Occipital lobe (tissue), 3 donors: ENCODE measurements at places on chromosomes 5 and 9. TPM values are rescaled to one million over a fixed set of nuclear protein-coding genes. Genes with fewer than 3 reads are reported as not detected.

DNA sequence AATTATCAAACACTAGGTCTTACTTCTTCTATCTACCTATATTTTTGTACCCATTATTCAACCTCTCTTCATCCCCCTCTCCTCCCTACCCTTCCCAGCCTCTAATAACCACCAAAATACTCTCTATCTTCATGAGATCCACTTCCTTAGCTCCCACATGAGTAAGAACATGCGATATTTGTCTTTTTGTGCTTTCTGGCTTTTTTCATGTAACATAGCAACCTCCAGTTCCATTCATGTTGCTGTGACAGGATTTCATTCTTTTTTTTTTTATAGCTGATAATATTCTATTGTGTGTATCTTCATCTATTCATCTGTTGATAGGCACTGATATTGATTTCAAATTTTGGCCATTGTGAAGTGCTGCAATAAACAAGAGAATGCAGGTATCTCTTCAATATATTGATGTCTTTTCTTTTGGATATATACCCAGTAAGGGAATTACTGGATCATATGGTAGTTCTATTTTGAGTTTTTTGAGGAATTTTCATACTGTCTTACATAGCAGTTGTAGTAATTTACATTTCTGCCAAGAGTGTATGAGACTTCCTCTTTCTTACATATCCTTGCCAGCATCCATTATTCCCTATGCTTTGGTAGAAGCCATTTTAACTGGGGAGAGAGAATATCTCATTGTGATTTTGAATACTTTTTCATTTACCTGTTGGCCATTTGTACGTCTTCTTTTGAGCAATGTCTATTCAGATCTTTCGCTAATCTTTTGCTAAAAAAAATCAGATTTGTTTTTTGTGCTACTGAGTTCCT lies 156.8 kb downstream of the DCP2 start:
- no peak for DNase-seq

GRCh38 chr5:14518638-14519037 lies 63.0 kb upstream of the OTULINL start:
- no peak for DNase-seq

Gene RNF180
- 102 TPM for total RNA-seq

DNA sequence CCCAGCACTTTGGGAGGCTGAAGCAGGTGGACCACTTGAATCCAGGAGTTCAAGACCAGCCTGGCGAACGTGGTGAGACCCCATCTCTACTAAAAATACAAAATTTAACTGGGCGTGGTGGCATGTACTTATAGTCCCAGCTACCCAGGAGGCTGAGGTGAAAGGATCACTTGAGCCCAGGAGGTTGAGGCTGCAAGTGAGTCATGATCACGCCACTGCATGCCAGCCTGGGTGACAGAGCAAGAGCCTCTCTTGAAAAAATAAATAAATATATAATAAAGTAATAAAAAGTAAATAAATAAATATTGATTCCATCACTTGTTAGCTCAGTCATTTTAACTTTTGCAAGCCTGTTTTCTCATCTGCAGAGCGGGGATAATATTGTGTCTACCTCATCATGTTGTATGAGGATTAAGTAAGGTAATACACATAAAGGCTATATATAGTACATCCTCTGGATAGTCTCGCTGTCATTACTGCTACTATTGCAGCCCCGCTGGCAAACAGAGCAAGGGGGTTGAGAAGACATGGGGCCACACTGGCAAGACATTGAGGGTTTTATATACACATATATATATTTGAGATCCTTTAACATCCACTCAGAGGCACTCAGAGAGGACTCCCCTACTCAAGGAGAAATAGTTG lies 210.9 kb downstream of the C9orf152 start:
- DNase-seq, result no peak

Gene ZDHHC12
- 0.94 TPM for total RNA-seq

Gene PCDHGB1
- 7.8 TPM for total RNA-seq

DNA sequence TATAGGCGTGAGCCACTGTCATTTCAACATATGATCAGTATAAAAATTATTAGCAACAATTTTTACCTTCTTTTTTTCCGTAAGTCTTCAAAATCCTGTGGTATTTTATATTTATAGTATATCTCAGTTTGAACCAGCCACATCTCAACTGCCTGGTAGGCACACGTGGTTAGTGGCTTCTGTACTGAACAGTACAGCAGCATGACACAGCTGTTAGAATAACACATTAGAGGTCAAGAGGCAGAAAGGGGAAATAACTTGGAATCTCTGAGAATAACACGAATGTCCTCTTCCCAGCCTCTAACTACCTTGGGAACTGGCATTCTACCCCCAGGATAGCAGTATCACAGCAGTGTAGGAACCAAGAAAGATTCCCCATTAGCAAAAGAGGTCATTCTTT lies 108.5 kb upstream of the IQGAP2 start:
- DNase-seq, result no peak

GRCh38 chr9:81086416-81086815 lies 602.9 kb downstream of the TLE1 start:
- DNase-seq, result no peak

Gene NUTM2F
- not detected for total RNA-seq

GRCh38 chr9:117548556-117548955 lies 133.7 kb upstream of the ASTN2 start:
- DNase-seq, result no peak

DNA sequence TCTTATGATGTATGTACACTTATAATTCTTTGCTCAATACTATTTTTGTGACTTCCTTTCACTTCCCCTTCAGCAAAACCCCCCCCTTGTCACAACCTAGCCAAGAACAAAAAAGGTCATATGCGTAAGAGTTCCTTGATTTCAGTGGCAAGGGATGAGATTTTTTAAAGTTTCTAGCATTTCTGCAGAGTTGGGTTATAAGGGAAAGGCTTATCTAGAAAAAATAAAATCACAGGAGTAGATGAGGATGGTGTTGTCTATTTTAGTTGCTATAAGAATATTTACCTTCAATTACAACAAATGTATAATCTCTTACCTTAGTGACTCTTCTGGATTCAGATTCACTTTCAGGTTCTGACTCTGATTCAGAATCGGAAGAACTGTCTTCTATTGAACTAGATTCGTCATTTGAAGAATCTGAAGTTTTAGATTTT lies 184.6 kb downstream of the AP3B1 start:
- DNase-seq, result no peak

Gene CD180
- total RNA-seq, result 0.47 TPM

GRCh38 chr5:171968531-171968930 lies 37.9 kb downstream of the FBXW11 start:
- no peak for DNase-seq
